GM13976 (cell line): ENCODE measurements at places on chromosomes 16 and 17.
A peak's percentile ranks its signal among the peaks of the same experiment; 100 is the strongest.

- DNase-seq = no peak
Measured at GRCh38 chr16:86768228-86768791, 190.0 kb downstream of the FOXL1 start.

DNA sequence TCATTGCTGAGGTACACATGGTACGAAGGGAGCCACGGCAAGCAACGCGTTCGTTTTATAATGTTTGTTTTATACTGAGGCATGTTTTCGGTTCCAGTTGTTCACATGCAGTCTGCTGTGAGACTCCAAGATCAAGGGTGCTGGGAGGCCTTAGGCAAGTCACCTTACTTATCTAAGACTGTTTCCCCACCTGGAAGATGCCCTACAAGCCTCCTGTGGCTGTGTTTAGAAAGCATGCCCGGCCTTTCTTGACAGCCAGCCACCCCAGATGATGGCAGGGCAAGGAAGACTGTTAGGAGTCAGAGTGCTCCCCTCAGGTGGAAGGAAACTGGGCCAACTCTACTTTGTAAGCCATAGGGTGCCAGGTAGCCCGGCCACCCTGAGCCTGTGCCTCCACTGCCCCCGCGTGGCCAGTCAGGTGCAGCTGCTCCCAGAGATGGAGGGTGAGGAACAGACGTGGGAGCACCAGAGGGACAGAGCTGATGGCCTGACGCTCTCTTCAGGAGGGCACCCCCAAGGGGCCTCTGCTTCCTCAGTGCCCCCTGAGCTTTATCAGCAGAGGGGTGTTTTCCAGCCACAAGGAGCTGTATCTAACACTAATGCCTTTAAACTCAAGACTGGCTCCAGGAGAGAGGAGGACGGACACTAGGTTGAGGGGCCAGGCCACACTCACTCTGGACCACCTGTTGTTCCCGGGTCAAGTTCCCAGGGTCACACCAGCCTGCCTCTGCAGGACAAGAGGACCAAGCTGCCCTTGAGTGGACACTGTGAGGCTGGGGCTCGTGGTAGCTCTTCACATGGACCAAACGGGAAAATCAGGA, 5.4 kb downstream of the NAT9 start:
- DNase-seq = peak; percentile 84

DNA sequence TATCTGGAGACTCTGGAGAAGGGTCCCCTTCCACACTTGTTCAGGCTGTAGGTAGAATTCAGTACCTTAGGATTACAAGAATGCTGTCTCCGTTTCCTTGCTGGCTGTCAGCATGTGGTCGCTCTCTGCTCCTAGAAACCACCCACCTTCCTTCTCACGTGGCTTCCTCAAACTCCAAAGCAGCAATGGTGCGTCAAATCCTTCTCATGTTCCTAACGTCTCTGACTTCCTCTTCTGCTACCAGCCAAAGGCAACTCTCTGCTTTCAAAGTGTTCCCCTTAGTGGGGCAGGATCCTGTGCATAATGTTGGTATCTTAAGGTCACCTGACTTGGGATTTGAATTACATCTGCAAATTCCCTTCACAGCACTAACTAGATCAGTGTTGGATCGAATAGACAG, 30.9 kb upstream of the DYNLRB2 start:
- DNase-seq = no peak

DNA sequence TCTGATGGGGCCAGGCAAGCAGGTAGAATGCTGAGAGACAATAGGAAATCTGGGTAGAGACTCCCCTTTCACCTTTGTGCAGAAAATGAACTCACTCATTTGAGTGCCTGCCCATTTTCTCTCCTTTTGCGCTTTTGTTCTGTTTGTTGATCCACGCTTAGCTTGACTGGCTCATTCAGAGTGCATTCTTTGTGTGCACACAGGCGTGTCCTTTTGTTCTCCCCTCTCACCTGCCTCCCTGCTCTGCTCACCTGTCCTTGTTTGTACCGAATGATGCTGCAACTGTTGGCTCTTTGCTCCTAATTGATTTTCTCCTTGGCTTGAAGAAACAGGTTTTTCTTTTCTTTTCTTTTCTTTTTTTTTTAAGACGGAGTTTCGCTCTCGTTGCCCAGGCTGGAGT, 15.8 kb downstream of the PGS1 start:
- no peak for DNase-seq

DNA sequence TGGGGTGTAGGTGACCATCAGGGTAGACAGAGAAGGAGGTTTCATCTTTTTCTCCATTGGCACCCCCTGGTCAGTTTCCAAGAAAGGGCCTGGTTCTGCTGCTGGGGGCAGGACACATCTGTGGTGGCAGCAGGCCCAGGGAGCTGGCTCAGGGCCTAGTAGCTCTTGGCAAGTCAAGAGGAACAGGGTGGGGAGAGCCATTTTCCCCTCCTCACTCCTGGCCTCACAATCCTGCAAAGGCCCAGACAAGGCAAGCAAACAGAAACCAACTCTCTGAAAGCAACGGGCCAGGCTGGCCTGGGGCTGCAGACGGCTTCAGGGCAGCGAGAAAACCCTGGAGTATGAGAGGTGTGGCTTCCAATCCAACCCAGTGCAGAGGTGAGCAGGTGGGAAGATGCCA, 192.9 kb upstream of the DYNLRB2 start:
- DNase-seq = no peak

DNA sequence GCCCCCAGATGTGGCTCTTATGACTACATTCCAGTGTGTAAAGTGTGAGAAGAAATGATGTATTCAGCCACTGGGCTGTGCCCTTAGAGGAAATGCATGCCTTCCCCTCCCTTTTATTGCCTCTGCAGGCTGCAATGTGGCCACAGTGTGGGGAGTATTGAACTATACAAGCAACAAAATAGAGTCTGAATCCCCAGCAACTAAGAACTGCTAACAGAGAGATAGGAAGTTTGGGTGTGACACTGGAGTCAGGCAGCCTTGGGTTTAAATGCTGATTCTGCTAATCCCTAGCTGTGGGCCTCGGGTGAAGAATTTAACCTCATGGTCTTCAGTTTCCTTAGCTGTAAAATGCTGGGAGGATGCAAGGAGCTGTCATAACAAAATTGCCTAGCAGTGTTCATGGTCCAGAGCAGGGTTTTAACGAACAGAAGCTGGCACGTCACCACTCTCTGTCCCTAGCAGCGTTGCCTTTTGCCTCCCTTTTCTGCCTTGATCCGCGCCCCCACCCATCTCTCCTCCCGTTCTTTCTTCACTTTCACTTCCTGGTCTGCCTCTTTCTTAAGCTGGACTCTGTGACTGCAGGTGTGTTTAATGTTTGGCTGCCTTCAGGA, 50.3 kb downstream of the KPNA2 start:
- no peak for DNase-seq

DNA sequence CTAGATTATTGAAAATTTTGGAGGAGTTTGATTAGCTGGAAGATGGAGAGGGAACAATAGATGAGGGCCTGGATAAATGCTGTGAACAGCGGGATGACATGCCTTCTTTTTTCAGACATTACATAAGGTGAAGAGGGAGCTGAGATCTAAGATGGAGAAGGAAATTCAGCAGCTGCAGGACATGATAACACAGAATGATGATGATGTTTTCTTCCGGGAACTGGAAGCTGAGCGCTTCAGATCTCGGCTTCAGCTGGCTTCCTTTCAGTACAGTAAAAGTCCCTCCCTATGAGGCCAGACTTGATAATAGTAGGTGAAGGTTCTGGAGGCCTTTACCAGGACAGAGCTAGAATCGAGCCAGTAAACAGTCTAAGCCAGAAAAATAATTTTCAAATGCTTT, 30.7 kb downstream of the CEP95 start:
- no peak for DNase-seq

DNA sequence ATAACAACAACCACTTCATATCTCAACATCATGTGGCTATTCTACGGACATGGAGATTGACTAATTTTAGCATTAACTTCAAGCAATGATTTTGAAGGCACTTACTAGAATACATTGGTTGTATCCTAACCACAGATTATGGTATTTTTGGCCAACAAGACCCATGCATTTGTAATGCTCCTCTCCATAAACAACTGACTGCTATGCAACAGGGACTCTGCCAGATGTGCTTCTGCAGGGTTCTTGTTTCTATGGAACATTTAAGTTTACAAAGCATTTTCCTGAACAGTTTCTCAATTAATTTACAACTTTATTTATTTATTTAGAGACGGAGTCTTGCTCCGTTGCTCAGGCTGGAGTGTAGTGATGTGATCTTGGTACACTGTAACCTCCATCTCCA, 178.0 kb downstream of the PARN start:
- no peak for DNase-seq

DNA sequence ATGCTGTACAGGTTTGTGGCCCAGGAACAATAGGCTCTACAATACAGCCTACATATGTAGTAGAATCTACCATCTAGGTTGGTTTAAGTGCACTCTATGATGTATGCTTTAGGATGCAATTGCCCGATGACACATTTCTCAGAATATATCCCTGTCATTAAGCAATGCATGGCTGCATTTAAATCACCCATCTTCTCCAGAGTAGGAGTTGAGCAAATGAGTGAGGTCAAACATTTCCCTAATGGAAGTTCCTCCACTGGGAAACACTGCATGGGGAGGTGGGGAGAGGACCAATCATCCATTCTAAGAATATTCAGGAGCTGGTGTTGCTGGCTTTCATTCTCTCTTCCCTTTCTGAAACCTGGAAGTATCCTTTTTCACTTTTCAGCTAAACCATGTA, 2.0 kb upstream of the PCTP start:
- no peak for DNase-seq

- no peak for DNase-seq
Measured at GRCh38 chr16:79797486-79797885, 196.9 kb upstream of the MAF start.

- no peak for DNase-seq
Measured at GRCh38 chr16:19068237-19068815, 912 bp downstream of the COQ7 start.

DNA sequence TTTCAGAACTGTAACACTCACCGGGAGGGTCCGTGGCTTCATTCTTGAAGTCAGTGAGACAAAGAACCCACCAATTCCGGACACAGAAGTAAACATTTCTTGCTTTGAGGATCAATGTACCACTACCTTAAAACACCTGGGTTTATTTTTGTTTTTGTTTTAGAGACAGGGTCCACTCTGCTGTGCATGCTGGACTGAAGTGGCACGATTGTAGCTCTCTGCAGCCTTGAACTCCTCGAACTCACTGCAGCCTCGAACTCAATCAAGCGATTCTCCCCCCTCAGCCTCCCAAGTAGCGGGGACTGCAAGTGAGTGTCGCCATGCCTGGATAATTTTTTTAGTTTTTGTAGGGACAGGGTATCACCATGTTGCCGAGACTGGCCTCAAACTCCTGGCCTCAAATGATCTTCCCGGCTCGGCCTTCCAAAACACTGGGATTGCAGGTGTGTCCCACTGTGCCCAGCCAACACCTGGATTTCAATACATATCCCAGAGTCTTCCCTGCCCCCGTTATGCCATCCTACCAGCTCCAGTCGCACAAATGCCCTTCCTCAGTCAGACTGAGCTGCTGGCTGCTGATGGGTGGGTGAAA, 13.0 kb upstream of the CES4A start:
- no peak for DNase-seq

GRCh38 chr16:1612320-1613111, at the start of gene CRAMP1:
CRAMP1 (plus strand) TSS chr16:1612360; CDS start chr16:1614640, 2,280 bp downstream.
- DNase-seq = peak; percentile 51

DNA sequence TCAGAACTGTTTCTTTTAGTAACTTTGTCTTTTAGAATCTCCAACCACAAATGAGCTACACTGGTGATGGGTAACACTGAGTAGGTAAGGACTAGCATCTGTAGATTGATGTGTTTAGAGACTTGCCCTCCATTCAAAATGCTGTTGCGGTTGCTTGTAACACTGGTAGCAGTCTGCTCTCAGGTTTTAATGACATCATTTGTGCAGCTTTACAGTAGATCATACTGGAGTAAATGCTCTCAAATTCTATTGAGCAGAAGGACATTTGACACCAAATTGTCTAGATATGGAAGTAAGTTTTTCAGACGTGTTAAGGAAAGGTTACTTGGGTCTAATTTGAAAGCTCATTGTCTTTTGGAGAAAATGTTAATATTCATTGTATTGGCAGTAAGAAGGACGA, 98.8 kb downstream of the NLK start:
- no peak for DNase-seq

- peak; percentile 77 for DNase-seq
Measured at GRCh38 chr16:81445143-81445961, 744 bp downstream of the CMIP start.

GRCh38 chr16:54545854-54546511, 259.4 kb upstream of the IRX3 start:
- no peak for DNase-seq

- no peak for DNase-seq
Measured at GRCh38 chr17:63075969-63076368, 109.9 kb downstream of the TANC2 start.

DNA sequence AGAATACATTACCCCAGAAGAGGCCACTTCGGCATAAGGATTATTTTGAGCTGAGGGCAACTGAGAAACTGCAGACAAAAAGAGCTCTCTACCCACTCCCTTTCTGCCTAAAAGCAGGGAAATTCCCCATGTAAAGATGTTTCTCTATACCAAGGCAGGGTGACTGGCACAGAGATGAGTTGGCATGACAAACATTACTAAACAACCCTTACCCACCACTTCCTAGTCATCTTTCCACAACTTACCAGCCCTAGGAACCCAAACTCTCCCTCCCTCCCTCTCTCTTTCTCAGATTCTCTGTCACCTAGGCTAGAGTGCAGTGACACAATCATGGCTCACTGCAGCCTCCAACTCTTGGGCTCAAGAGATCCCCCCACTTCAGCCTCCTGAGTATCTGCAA, 68.6 kb downstream of the EMP2 start:
- no peak for DNase-seq

- no peak for DNase-seq
Measured at GRCh38 chr16:54715011-54715410, 215.7 kb upstream of the IRX5 start.

GRCh38 chr16:23134274-23134673, 15.0 kb downstream of the USP31 start:
- DNase-seq = no peak

DNA sequence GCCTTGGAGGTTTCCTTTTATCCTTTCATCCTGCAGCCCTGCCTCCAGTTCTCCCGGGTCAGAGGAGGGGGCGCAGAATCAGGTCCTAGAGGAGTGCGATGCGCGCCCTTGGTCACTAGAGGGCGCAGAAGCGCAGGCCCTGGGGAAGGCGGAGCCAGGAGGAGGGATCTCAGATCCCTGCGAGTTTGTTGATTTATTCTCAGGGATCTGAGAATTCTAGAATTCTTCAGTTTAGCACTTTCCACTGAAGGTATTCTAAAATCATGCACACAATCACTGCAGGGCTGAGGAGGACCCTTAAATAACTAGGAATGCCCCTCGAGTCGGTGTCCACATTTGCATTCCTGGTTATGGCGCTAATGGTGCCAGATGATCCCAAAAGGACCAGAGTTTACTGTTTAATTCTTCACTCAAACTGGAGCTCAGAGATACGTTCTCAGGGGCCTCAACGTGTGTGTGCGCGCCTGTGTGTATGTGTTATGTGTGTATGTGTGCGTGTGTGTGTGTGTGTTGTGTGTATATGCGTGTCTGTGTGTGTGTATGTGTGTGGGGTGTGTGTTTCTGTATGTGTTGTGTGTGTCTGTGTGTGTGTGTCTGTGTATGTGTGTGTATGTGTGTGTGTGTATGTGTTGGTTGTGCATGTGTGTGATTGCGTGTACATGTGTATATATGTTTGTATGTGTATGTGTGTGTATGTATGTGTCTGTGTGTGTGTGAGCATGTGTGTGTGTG, 6.9 kb upstream of the ELAC2 start:
- peak; percentile 72 for DNase-seq

GRCh38 chr17:40175928-40176753, 1.1 kb upstream of the RAPGEFL1 start:
- DNase-seq = no peak

GRCh38 chr16:4317532-4318450, 1.9 kb downstream of the GLIS2 start:
- no peak for DNase-seq
